ENCODE measurements at places on chromosomes 5 and 9.

DNA sequence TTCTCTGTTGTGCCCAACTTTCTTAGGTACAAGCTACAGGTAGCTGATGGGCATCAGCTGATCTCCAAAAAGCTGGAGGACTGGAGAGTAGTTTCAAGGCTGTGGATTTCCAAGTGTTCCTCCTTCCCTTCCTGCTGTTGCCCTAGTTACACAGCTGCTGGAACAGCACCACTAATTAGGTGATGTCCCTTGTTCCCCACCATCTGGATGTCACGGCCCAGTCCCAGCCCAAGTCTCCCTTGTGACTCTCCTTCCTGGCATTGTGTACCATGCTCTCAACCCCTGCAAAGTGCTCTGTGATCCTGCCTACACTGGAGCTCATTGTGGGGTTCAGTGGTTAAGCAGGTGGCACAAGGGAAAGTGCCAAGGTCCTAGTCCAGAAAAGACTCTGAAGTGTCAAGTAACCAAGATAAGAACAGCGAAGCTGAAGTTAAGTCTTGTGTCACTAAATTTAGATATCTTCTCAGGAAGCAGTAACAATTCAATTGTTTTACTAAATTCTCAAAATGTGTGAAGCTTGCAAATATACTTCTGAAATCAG is 604.5 kb downstream of the ISL1 start:
- no peak for DNase-seq

DNA sequence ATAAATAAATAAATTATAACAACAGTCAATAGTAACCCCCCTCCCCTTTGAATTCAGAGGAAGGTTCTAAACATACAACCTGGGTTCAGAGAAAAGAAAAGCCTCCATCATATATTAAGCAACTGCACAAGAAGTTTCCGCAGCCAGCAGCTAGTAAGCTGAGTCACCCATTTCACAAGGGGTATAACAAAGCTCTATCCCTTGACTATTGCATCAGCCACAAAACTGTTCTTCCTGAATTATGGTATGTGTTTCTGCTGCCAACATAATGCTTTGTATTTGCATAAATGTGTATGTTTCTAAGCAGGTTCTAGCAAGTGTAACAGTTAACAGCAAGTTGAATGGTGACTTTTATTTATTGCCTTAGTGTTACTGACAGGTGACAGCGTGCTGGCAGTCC is 6.8 kb upstream of the CEP120 start:
- no peak for DNase-seq

- DNase-seq: no peak
Measured at GRCh38 chr9:6171667-6172066, 43.9 kb upstream of the IL33 start.

GRCh38 chr5:5360941-5361520 is 61.4 kb upstream of the ICE1 start:
- no peak for DNase-seq

- no peak for DNase-seq
Measured at GRCh38 chr9:91386765-91387164, 25.0 kb upstream of the AUH start.

DNA sequence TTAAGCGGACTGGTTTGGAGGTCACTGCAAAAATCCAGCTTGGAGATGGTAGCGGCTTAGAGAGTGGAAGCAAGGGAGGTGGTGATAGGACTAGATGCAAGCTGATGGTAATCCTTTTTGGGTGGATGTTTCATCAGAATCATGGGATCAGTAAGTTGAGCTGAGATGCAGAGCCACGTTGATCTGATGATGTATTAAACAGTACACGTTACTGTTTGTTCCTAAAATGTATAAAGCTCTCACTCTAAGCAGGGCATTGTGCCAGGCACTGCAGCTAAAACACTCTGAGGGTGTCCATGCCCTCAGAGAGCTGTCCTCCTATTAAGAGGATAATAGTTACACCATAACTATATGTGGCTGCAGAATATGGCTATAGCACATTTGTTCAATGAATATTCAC is 93.1 kb downstream of the JAKMIP2 start:
- no peak for DNase-seq

DNA sequence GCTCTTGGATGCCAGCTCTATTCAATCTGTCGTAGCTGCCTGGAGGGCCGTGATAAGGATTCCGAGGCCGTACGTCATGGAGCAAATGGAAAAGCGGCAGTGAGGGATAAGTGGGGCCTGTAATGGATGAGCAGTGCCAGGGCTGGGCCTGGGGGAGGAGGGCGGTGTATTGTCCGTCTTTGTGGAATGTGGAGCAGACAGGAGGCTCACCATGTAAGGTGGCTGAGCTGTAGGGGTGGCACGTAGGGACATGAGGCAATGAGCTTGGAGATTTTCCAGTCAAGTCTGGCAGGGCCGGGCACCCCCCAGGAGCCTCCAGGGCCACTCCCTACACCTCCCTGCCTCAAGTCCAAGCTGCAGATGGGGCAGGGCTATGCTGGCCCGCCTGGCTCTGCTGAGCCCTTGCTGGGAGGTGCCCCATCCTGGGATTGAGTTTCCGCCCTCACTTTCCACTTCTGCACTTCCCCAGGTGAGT is 29.2 kb downstream of the NCS1 start:
- no peak for DNase-seq

DNA sequence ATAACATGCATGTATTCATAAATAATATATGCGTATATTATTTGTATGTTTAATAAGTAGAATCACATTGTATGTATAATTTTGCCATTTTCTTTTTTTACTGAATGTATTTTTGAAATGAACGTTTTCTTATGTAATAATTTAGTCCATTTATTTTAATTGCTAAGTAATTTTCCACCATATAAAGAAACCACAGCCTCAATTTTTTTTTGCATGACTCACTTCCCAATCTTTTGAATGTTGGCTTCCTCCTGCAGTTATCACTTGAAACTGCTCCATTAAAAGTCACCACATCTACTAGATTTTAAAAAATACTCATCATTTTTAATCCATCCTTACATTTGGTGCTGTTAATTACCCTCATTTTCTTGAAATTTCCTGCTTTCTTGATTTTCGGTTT is 363.3 kb upstream of the MEF2C start:
- no peak for DNase-seq

DNA sequence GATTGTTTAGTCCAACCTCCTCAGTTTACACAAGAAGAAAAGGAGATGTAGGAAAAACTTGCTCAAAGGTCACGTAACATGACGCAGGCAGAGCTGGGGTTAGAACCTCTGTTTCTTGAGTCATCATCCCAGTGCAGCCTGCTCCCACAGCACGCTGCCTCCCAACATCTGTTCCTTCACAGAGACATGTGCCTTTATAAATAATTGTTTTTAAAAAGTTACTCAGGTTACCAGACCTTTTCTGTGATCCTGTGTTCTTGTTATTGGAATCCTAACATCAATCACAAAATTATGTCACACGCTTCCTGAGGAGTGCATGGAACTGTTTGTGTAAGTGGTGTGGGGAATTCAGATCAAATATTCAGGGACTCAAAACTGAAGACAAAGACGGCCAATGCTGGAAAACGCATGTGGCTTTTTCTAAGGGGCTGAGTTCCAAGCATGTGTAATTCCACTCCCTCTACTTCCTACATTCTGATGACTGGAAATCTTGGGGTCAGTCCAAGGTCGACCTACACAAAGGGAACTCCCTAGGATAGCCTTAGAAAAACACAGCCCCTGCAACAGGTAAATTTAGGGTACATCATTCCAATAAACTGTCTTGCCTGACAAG is 184.3 kb downstream of the TSSK1B start:
- DNase-seq: no peak

GRCh38 chr9:14298601-14299022 is 15.3 kb downstream of the NFIB start:
- DNase-seq: no peak

GRCh38 chr9:116450378-116451139 is 236.5 kb upstream of the TRIM32 start:
- no peak for DNase-seq

GRCh38 chr5:167793700-167794099 is 497.7 kb upstream of the WWC1 start:
- DNase-seq: no peak

DNA sequence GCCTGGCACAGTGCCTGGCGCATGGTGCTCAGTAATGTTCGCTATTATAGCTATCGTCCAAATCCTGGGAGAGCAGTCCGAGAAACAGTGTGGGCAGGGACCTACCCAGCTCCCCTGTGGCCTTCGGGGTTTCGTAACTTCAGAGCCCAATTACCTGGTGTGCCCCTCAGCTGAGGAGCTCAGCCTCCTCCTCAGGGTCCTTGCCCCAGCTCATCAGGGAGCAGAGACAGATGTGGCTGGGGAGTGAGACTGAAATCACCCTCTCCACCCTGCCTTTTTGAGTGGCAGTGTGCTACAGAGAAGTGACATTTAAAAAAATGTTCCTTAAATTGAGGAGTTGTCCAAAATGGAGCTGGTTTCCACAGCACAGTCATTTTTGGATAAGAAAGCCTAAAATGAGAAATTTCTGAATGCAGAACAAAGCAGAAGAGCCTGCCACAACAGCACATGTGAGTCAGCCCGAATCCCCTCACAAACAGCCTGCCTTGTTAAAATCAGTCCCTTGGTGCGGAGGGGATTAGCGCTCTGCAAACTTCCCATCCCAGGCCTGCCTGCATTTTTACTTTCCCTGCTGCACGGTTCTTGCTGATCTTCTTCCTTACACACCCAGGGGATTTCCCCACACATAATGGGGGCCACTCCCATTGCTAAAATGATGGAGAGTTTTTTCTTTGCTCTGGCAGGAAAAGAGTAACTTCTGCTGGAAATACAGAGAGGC is 78.1 kb upstream of the PITX1 start:
- DNase-seq: no peak

DNA sequence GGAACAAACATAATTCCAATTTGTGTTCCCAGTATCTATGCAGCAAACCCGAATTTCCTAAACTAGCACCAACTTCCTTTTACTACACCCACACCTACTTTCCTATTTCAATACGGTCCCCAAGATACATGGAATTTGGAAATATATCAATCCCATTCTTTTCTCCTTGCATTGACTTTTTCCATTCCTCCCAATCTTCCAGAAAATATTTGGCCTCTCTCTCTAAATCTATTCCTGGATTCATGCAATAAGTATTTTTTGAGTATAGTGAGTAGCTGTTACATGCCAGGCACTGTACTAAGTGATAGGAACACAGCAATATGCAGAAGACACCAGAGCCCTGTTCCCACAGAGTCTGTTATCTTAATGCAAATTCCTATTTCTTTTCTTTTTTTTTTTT is 216.2 kb upstream of the PIK3R1 start:
- DNase-seq: no peak

- no peak for DNase-seq
Measured at GRCh38 chr9:71630377-71630995, 137.8 kb downstream of the CEMIP2 start.

- peak; percentile 6 for DNase-seq
Measured at GRCh38 chr5:68415177-68416085, 199.9 kb downstream of the PIK3R1 start.

- DNase-seq: no peak
Measured at GRCh38 chr5:62167561-62168057, 138.4 kb upstream of the KIF2A start.

DNA sequence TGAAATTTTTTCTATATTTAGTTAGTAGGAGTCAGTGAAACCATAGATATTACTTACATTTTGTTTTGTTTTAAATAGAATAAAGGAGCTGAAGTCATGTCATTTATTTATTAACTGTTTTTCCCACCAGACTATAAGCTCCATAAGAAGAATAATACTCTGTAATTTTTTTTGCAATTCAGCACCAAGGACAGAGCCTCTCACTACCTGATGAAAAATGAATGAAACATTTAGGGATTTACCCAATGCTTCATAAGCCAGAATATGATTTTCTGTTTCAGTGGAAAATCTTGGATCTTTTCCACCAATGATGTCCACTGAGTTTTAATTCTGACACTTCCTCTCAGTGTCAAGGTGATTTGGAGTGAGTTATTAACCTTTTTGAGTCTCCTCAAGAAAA is 624.9 kb upstream of the GRAMD2B start:
- DNase-seq: no peak

DNA sequence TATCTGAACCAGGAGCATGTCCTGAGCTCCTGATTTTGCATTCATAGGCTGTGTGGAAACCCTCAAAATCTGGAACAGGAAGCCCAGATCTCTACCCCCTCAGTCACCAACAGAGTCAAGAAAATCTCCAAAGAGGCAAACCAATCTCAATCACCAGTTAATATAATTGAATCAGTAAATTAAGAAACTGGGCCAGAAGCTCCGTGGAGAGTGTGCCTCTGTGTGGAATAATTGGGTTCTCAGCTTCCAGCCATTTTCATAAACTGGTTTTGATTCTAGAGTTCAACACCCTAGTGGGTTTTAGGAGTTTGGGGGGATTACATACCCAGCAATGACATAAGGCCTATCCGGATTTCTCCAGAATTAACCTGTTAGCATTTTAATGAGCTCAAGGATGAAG is 362.9 kb downstream of the IRX2 start:
- DNase-seq: no peak

- DNase-seq: peak; percentile 94
Measured at GRCh38 chr9:137551264-137552021, at the start of gene MRPL41. Gene MRPL41 (plus strand): TSS chr9:137551879. CDS start chr9:137552082, 203 bp downstream.

DNA sequence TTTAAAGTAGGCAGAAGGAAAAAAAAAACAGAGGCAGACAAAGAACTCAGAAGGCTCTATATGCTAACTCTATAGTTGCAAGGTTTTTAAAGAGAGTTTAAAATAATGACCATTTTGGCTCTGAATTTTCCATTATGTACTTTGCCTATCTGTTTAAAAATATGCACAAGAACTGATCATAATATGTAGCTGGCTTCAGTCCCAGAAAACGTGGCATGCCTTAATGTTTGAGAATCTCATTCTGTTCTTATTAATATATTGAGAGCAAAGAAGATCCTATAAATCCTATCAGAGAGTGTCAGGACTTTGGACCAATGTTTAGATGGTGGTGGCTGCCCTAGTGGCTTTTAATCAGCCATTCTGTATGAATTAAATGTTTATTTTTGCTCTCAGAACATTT is 121.5 kb downstream of the JMY start:
- no peak for DNase-seq

DNA sequence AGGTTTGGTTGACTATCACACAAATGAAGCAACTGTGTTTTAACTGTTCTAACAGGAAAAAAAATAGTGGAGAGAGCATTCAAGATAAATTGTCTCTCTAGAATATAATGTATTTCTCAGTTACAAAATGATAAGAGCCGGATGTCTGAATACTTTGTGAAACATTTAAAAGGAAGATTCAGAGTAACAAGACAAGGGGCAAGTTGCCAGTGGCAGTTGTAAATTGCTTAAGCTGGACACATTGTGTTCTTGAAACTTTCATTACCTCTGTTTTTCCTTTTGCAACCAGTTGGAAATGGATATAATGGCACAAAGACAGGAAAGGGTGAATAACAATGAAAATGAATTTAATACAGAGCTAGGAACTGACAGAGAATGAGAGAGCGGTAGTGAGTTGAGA is 15.2 kb upstream of the TBCA start:
- peak; percentile 35 for DNase-seq

GRCh38 chr5:141789330-141789729 is 88.9 kb downstream of the PCDH1 start:
- no peak for DNase-seq

DNA sequence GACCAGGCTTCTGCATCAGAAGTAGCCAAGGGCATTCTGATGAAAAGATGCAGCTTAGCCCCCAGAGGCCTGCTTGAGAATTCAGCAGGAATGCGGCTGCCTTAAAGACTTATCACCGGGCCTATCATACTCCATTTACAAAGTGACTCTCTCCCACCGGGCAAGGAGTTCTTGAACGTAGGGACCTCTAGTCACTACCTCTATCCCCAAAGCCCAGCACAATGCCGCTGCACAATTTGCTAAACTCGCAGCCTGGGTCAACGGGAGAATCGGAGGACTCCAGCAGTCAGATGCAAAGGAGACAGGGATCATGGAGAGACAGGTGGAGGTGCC is 661 bp downstream of the PDCL start:
- no peak for DNase-seq

Data from COLO829 (cell line).